ENCODE measurements at places on chromosomes 2 and 18. TPM values are rescaled to one million over a fixed set of nuclear protein-coding genes. Genes with fewer than 3 reads are reported as not detected.

OTOS gene
- not detected for total RNA-seq

UGT1A8 gene
- not detected for total RNA-seq

HSBP1L1 gene
- 11.5 TPM for total RNA-seq

CAPN14 gene
- total RNA-seq, result 0.10 TPM

FSHR gene
- total RNA-seq, result not detected

HYCC2 gene
- 32.0 TPM for total RNA-seq

DNA sequence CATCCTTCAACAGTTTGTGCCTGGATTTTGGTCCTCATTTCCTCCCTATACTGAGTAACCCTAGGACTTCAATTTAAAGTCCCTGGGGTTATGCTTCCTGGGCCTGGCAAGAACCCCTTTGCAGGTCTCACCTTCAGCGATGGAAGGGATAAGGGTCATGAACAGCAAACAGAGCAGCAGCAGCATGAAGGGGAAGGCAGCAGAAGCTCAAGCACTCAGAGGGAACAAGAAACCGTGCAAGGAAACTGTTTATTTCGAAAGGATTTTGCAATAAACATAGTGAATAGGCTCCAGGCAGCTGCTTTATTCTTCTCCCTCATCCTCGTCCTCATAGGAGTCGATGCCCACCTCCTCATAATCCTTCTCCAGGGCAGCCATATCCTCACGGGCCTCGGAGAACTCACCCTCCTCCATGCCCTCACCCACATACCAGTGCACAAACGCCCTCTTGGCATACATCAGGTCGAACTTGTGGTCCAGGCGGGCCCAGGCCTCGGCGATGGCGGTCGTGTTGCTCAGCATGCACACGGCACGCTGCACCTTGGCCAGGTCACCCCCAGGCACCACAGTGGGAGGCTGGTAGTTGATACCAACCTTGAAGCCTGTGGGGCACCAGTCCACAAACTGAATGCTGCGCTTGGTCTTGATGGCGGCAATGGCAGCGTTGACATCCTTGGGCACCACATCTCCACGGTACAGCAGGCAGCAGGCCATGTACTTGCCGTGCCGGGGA is 2.8 kb upstream of the TUBA4B start:
- DNase-seq, result no peak

- no peak for DNase-seq
These were observed 18.4 kb downstream of the FN1 start for GRCh38 chr2:215417400-215417951.

DNA sequence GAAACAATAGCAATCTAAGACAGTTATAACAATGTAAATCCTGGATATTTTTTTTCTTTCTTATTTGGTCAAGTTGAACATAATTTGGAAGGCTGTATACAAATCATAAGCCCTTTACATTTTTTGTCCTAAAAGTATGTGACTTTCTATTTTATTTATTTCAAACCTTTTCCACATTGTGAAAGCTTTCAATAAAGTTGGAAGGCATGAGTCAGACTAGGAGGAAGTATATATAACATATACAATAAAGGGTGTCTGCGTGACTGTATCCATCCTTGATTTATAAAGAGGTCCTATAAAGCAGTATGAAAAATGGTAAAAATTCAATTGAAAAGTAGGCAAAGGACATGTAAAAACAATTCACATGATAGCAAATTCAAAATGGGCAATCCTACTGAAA is 44.4 kb downstream of the CRACDL start:
- no peak for DNase-seq

GRCh38 chr18:72867746-72868584 is at the start of gene NETO1:
Gene NETO1 (minus strand): TSS chr18:72867987. CDS start chr18:72867291, 696 bp downstream.
- DNase-seq, result no peak

GRCh38 chr2:214379227-214379626 is 31.6 kb upstream of the VWC2L start:
- no peak for DNase-seq

DNA sequence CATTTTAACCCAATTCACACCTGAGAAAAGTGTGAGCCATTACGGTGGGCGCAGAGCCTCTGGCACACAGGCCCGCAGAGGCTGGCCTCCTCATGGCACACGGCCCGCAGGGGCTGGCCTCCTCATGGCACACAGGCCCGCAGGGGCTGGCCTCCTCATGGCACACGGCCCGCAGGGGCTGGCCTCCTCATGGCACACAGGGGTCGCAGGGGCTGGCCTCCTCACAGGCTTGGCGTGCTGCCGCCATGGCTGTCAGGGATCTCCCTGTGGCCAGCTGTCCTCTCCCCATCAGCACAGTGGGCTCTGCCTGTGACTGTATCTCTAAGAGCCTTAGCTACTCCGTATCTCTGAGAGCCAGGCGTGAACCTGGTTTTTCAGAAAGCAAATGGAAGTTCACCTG is 24.6 kb downstream of the ANO7 start:
- no peak for DNase-seq

DNA sequence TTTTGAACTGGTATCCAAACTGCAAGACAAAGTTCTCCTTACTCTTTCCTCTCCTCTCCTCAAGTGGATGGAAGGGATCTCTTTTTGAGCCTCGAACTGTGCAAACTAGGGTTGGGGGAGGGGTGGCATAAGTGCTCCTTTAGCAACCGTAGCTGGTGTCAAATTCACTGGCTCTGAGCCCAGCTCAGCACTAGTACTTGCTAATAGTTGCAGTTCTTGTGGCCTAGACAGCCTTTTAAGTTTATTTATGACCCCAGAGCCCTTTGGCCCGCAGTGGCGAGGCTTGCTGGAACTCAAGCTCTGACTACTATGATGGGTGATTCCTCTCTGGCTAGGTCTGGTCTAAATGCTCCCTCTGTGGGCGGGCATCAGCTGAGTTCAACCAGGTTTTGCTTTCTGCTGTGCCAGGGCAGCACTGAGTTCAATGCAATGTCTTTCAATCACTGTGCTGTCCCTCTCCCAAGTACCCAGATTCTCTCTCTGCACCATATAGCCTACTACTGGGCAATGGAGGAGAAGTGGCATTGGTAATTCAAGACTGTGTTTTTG is 528.4 kb upstream of the SYT4 start:
- no peak for DNase-seq

GRCh38 chr18:12049978-12050811 is 43.4 kb upstream of the ANKRD62 start:
- DNase-seq, result no peak
